Anterior cingulate cortex (tissue), 58 donors: ENCODE measurements at places on chromosomes 11 and 22.

DNA sequence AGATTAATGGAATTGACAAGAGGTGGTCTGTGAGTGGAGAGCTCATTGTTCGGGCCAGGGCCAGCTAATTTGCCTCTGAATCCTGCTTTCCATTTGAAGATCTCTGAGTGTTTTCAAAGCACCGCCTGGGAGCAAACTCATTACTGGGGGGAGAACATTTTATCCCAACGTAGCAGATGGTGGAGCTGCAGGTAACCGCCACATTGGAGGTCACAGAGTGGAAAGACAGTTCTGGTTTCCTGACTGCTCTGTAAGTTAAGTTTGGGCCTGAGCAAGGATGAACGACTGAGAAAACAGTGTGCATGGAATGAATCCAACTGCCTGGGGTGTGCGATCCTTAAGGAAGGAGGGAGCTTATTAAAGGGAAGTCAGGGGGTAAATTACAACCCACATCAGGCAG is 30.5 kb downstream of the LMO2 start:
- DNase-seq: no peak

DNA sequence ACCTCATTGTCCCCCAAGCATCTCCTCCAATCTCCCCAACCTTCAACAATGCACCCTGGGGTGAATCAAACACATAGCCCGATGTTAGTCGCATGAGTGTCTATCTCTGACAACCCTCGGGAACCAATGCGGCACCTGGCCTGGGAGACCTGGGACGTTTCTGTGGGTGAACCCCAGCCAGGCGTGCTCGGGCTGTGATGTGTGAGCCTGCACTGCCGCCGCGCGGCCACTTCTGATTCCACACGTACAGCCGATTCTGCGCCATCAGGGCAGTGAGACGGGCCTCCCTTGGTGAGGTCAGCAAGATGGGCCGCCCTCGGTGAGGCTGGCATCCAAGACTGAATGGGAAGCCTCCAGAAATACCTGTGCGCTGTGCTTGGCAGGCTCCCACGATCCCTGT is 5.2 kb upstream of the H19 start:
- DNase-seq: no peak

GRCh38 chr11:79670882-79671281 is 230.1 kb upstream of the TENM4 start:
- DNase-seq: no peak

DNA sequence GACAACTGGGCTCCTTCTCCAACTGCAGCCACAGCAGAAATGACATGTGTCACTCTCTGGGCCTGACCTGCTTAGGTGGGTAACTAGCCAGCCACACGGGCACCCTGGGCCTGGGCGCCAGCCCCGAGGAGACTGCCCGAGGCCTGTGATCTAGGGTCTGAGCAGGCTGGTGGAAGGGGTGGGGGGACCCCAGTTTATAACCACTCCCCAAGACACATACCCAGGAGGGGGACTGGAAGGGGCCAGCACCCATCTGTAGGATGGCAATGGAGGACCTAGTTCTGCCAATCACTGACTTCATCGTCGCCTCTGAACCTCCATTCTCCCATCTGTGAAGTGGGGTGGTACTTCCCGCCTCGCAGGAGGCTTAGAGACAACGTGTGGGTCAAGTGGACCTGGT is 16.1 kb downstream of the CD5 start:
- DNase-seq: no peak

GRCh38 chr11:67368621-67369020 is 4.8 kb downstream of the CLCF1 start:
- no peak for DNase-seq

DNA sequence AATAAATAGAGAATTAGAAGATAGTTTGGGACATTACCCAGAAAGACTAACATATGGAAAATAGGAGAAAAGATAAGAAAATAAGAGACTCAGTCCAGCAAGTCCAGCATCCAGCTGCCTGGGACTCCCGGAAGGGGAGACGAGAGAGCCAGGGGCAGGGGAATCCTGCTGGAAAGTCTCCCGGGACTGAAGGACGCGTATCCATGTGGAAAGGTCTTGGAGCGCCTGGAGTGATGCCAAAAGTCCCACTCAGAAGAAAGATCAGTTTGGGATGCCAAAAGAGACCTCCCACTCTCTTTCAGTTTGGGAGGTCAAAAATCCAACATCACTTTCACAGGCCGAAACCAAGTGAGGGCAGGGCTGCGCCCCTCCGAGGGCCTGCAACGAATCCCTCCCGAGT is 30.7 kb downstream of the LRFN4 start:
- no peak for DNase-seq

- no peak for DNase-seq
These were observed 6.2 kb upstream of the OR5W2 start for GRCh38 chr11:55920537-55920936.

GRCh38 chr11:4768094-4768493 is 1.6 kb downstream of the OR51F1 start:
- DNase-seq: no peak

- no peak for DNase-seq
These were observed 198.2 kb downstream of the SWAP70 start for GRCh38 chr11:9861860-9862725.

DNA sequence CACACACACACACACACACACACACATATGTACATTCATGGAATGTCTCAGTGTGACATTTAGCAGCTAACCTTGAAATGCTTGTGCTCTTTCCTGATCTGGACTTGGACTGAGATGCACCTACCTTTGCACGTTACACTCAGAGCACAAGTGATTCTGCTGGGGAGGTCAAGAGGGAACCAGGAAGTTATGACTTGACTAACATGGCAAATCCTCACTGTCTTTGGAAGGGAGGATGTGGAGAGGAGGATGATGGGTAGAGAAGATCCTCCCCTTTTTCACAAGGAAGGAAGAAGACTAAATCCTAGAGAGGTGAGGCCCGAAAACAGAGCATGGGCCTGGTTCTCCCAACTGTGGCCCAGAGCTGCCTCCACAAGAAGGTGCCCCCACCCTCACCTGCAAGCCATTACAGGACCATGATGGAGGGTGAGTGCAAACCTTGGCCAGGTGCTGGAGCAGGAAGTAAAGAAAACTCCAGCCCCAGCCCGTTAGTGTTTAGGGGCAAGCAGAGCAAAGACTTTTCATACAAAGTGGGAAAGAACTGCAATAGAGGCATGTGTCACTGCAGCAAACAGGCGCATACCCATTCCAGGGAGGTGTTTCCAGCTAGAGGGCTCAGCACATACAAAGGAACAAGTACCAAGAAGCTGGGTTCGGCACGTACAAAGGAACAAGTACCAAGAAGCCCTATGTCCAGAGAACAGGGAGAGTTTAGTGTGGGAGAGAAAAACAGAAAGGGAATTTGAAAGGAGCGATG is 26.4 kb downstream of the SCN4B start:
- DNase-seq: no peak

DNA sequence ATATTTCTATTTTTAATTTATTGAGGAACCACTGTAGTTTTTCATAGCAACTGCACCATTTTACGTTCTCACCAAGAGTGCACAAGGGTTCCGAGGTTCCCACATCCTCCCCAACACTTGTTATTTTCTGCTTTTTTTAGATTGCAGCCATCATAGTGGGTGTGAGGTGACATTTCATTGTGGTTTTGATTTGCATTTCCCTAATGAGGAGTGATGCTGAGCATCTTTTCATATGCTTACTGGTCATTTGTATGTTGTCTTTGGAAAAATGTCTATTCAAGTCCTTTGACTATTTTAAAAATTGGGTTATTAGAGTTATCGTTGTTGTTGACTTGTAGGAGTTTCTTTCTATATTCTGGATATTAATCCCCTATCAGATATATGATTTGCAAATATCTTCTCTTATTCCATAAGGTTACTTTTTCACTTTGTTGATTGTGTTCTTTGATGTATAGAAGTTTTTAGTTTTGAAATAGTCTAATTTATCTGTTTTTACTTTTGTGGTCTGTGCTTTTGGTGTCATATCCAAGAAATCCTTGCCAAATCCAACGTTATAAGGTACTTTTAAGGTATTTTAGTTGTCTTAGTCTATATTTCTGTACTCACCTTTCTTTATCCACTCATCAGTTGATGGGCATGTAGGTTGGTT is 9.0 kb downstream of the NEAT1 start:
- no peak for DNase-seq

- no peak for DNase-seq
These were observed 802 bp downstream of the ATG2A start for GRCh38 chr11:64916040-64916774.

GRCh38 chr22:26800858-26801257 is 143.5 kb downstream of the MIAT start:
- DNase-seq: no peak

DNA sequence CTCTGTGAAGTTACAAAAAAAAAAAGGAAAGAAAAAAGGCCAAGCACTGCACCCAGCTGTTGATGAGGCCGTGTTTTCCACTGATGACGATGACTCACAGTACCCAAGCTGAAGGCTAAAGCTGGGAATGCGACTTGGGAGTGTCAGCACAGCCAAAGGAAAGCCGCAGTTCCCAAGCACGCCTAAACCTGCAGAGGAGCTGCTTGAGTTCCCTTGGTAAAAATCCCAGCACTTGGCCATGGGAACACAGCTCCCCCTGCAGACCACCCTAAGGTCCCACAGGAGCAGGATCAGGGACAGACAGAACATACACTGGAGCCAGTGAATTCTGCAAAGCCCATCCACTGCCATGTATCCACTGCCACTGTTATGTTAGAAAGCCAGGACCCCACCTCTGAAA is 39.9 kb downstream of the SERGEF start:
- DNase-seq: peak; percentile 77
